ENCODE measurements at places on chromosomes 2 and 18.

DNA sequence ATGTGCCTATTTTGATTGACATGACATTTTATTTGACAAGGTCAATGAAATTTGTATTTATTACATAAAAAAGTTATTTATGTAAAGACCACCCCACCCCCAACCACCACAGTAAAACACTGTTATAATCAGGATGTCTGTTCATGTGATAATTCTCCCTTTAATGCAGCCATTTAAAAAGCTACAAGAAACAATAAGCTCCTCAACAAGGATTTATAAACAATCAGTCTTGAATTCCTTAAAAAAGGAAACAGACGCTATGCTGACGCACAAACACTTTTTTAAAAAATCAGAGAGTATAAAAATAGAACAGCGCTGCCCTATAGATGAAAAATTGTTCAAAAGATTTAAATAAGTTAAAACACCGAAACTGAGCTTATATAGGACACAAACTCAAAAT is 102.2 kb downstream of the SOS1 start:
- DNase-seq, result no peak

- no peak for DNase-seq
Observed at GRCh38 chr18:73009691-73010090, 141.9 kb upstream of the NETO1 start.

DNA sequence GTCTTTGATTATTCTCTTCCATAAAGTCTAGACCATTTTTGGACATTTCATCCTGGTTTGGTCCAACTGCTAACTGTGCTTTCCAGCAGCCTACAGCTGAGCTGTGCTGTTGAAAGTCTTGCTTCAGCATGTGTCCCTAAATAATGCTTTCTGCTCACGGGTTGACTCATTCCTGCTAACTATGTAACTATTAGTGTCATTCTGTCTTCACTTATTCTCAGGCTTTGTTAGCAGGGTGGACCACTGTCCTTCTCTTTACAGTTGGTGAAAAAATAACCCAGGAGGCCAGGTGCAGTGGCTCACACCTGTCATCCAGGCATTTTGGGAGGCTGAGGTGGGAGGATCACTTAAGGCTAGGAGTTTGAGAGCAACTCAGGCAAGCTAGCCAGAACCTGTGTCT is 8.9 kb downstream of the ADAM23 start:
- no peak for DNase-seq

GRCh38 chr2:218301176-218301819 is 9.0 kb upstream of the TMBIM1 start:
- peak; percentile 75 for DNase-seq

DNA sequence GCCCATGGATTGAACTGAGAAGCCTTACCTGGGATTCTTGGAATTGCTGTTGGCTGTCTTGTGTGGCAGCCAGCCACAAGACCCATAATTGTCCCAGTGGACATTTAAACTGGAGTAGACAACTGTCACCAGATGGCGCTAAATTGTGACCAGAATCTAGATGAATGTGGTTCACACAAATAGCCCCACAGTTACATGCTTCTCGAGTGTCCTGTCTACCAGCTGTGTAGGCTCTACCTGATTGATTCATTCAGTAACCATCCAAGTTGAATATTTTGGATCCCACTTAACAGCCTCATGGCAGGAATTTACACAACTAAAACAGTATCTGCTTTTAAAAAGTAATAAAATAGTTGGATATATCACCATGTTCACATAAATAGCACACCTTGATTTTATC is 73.2 kb downstream of the MAP4K4 start:
- no peak for DNase-seq

GRCh38 chr2:233457356-233457755 is 103.1 kb downstream of the DGKD start:
- DNase-seq, result no peak

DNA sequence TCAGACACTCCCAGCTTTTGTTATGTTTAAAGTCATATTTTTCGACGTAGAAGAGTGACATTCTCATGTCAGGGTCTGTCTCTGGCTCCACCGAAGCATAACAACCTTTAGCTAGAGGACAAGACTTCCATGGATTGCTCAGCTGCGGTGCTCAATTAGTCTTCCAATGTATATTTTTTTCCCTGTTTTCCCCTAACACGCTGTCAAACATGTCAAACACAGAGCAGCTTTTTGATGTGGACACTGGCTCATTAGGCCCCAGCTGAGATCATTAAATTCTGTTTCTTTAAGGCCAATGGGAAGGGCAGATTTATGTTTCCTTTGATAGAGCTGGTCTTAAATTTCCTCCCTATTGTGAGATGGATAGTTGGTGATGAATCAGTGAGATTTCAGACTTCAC is 525.4 kb downstream of the PIK3C3 start:
- DNase-seq, result no peak

DNA sequence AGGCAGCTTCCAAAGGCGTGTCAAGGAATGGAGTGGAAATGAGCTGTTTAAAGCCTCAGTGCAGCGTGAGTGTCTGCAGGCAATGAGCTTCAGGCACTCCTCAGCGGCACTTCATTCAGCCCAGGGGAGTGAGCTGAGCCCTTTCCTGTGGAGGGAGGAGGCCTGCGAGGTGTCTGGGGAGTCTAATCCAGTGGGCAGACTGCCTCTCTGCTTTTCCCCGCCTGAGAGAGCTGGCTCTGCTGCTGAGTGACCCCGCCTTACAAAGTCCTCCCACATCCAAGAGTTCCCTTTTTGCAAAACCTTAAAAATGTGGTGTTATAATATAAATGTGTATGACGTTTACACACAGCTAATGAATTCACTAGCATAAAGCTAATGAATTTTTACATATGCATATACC is 7.0 kb upstream of the LDLRAD4 start:
- DNase-seq, result no peak

- DNase-seq, result no peak
Observed at GRCh38 chr2:218218268-218219185, 1.5 kb downstream of the ARPC2 start.

- DNase-seq, result no peak
Observed at GRCh38 chr18:31356025-31356424, 20.6 kb upstream of the DSG4 start.

DNA sequence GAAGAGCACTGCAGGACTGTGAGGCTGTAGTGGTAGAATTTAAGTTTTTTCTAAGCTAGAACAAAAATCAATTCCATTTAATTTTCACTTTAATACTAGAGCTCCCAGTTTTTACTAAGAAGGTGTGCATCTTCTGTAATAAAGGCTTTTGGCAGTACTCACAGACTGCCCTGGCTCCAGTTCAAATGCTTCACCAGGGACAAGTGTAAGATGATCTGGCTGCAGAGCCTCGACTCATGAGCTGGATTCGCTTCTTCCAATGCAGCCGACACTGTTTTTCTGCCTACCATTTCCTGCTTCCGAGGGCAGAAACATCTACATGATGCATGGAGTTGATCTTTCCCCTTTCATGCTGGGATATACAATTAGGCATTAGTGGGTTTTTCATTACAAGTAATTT is 87.0 kb downstream of the FARSB start:
- no peak for DNase-seq

DNA sequence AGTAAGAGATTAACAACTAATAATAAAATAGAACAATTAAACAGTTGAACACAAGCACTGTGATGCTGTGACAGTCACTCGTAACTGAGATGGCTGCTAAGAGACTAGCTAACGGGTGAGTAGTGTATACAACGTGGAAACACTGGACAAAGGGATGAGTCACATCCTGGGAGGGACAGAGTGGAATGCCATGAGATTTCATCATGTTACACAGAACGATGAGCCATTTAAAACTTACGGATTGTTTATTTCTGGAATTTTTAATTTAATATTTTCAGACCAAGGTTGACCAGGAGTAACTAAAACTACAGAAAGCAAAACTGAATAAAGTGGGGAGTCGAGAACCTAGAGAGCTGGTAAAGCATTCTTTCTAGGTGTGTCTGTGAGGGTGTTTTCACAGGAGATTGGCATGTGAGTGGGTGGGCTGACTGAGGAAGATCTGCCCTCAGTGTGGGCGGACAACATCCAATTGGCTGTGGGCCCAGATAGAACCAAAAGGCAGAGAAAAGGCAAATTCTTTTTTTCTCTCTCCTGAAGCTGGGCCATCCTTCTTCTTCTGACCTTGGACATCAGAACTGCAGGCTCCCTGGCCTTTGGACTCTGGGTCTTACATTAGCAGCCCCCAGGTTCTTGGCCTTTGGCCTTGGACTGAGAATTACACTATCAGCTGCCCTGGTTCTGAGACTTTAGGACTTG is 14.6 kb downstream of the TMSB10 start:
- DNase-seq, result no peak

DNA sequence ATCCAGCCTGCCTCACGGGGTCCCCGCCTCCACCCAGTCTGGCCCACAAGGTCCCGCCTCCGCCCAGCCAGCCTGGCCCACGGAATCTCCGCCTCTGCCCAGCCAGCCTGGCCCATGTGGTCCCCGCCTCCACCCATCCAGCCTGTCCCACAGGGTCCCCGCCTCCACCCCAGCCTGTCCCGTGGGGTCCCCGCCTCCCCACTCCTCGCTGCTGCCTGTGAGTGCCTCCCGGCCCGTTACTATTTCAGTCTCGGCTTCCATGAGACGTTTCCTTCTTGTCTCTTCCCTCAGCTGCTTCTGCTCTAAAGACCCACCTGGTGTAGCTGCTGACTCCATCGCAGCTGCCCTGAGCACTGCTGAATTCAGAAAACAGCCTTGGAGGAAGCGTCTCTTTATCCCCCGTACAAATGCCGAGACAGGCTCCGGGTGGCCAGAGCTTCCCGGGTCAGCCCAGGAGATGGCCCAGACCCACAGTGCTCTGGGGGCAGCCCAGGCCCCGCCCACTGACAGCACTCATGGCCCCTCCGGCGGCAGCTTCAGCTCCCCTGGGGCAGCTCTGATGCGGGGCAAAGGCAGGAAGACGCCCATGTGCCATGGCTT is 69.8 kb downstream of the NFATC1 start:
- no peak for DNase-seq

DNA sequence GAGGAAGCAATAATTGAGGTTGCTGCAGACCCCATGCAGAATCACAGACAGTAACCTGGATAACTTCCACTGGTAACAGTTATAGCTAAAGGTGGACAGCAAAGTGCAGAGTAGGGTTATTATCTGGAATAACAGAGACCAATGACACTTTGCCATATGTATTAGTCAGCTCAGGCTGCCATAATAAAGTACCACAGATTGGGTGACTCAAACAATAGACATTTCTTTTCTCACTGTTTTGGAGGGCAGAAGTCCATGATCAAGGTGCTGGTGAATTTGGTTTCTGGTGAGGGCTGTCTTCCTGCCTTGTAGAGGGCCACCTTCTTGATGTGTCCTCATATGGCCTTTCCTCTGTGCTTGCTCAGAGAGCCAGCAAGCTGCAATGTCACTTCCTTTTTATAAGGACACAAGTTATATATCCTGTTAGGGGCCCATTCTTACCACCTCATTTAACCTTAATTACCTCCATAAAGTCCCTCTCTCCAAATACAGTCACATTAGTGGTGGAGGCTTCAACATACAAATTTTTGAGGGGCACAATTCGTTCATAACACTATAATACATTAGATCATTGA is 191.0 kb upstream of the LRP1B start:
- DNase-seq, result no peak

- DNase-seq, result no peak
Observed at GRCh38 chr18:49443837-49444236, 16.6 kb downstream of the DYM start.

DNA sequence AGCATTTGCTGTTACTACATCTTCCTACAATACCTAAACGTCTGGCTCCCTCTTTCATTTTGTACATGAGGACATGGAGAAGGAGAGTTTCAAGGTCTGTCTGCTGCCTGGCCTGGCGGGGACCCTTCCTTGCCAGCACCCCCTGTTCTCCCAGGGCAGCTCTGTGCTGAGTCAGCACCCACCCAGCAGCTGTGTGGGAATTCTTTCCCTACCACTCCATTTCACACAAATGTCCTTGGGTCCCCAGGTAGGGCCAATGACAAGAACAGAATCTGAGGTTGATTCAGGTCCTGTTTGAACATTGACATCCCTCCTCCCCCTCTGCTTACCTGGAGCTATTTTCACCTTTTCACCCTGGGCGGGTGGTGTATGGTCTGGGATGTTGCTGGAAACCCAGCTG is 129.9 kb upstream of the ITGA6 start:
- no peak for DNase-seq

DNA sequence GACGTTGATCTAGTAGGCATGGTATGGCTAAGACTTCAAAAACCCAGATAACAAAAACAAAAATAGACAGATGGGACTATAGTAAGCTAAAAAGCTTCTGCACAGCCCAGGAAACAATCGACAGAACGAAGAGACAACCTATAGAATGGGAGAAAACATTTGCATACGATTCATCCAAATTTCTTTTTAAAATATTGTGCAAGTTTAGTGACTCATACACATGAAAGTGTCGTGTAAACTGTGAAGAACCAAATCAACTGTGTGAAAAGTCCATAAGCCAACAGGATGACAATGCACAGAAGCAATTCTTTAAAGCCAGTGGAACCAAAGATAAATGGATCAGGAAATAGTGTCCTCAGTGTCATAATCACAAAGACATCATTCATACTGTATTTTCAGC is 671.1 kb downstream of the RNF144A start:
- DNase-seq, result no peak

- DNase-seq, result no peak
Observed at GRCh38 chr2:240126731-240127130, 9.4 kb downstream of the COPS9 start.

- DNase-seq, result no peak
Observed at GRCh38 chr2:129274038-129274415, 705.4 kb upstream of the RAB6C start.

GRCh38 chr2:124647245-124647644 is 622.2 kb downstream of the CNTNAP5 start:
- DNase-seq, result no peak

DNA sequence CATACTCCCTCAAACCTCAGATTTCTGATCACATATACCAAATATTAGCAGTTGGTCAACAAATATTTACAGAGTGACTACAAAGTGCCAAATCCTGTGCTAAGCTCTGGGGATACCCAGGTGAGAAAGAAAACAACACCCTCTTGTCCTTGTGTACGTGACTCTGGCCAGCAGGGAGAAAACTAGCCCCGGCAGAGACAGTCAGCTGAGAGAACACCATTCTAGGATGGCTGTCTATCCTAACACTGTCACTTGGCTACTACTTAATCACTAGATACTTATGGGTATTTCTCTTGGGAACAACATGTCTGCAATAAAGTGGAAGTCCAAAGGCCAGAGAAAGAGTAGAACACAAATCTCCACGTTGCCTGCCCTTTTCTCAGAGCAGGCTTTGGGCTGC is 57.9 kb upstream of the CD226 start:
- DNase-seq, result no peak

GRCh38 chr2:27078267-27079194 is at the start of gene EMILIN1:
Gene EMILIN1, plus strand, starts transcription at chr2:27078615. Its CDS starts 451 bp downstream, at chr2:27079066.
- DNase-seq, result no peak

DNA sequence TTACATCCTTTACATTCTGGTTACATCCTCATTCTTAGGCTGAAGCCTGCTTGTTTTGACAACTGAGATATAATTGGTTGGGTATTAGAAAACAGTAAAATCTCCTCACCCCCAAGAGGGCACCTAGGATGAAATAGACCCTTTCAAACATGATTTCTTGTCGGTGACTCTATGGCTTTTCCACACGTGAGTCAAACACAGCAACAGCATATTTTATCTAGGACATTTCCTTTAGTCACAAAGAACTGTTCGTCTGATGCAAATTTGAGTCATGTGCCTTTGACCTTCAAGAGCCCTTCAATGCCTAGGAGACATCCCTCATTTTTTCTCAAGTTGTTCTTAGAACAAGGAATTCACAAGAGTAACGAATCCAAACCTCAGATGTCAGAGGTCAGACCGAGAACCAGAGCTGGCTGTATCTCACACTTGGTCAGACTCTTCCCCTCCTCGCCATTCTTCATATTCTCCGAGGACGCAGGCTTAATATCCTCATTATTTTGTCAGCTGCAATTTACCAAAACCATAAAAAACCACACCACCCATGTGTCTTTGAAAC is 60.5 kb upstream of the ALKAL2 start:
- no peak for DNase-seq

GRCh38 chr2:240974771-240975572 is 23.4 kb upstream of the SNED1 start:
- DNase-seq, result no peak

Measured in SHP77 treated with DMSO at 0.1 percent for 48 hours (cell line).